ENCODE measurements at places on chromosomes 11 and 22.
A peak's percentile ranks its signal among the peaks of the same experiment; 100 is the strongest.

DNA sequence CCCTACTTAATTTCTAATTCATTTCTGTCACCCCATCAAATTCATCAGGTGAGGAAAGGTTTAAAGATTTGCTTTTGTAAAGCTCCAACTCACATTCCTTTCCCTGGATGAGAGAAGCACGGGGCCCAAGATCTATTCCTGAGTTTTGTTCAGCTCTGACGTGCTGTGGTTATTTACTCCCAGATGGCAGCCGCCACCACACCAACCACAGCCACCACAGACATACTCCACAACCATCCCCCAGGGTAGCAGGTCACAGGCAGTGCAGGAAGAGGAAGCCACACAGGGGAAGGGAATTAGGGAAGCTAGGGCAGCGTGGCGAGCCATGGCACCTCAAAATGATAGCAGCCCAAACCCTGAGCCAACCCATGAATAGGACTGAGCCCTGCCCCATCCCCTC lies 63.5 kb upstream of the CSNK2A3 start:
- DNase-seq, result peak; percentile 89

DNA sequence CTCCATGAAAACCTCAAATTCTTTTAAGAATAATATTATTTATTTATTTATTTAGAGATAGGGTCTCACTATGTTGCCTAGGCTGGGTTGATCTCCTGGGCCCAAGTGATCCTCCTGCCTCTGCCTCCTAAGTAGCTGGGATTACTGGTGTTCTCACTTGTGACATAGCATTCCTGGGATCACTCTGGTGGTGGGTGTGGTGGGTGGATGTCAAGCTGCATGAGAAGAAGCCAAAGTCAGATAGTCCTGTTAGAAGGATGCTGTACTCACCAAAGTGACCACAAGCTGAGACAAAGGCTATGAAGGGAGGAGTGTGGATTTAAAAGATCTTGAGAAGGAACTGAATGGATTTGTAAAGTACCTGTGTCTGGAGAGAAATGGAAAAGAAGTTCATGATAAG lies 87.9 kb upstream of the SPON1 start:
- DNase-seq, result no peak

GRCh38 chr22:50528682-50529415 lies 963 bp downstream of the TYMP start:
- DNase-seq, result peak; percentile 9

- no peak for DNase-seq
Measured at GRCh38 chr11:134783234-134783633, 371.2 kb upstream of the B3GAT1 start.

- DNase-seq, result no peak
Measured at GRCh38 chr22:40473703-40474102, 103.3 kb downstream of the SGSM3 start.

GRCh38 chr11:120357620-120358019 lies 21.4 kb downstream of the ARHGEF12 start:
- no peak for DNase-seq

DNA sequence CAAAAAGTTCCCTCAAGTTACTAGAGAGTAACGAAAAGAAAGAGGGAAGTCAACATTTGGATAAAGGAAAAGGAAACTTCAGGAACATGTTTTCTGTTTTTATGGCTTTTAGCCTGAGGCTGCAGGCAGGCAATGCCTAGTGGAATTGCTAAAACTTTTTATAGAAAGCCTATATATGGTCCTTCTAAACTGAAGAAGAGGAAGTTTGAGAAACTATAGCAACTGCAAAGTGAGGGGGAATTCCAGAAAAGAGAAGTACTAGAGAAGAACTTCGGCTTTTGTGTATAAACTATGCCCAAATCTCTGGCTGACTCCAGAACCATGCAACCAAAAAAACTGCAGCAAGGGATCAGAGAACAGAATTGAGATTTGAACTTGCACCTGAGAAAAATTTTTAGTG lies 74.3 kb upstream of the ARHGAP42 start:
- DNase-seq, result no peak

DNA sequence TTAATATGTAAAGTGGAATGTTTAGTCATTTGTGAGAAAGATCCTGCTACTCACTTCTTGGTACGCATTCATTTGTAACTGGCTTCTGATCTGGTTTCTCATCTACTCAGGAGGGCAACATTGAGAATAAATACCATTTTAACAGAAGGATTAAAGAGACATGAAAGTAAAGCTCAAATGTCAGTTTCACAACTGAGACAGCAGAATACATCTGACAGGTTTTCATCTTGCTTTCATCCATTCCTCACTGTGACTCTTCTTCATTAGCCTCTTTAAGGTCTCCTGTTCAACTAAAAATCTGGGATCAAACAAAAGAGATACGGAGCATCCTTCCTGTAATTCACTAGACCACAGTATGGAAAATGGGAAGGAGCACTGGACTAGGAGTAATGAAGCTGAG lies 31.4 kb upstream of the CCDC89 start:
- DNase-seq, result no peak

- DNase-seq, result no peak
Measured at GRCh38 chr11:134686460-134687061, 274.5 kb upstream of the B3GAT1 start.

- DNase-seq, result no peak
Measured at GRCh38 chr11:33719587-33719986, 16.6 kb downstream of the CD59 start.

DNA sequence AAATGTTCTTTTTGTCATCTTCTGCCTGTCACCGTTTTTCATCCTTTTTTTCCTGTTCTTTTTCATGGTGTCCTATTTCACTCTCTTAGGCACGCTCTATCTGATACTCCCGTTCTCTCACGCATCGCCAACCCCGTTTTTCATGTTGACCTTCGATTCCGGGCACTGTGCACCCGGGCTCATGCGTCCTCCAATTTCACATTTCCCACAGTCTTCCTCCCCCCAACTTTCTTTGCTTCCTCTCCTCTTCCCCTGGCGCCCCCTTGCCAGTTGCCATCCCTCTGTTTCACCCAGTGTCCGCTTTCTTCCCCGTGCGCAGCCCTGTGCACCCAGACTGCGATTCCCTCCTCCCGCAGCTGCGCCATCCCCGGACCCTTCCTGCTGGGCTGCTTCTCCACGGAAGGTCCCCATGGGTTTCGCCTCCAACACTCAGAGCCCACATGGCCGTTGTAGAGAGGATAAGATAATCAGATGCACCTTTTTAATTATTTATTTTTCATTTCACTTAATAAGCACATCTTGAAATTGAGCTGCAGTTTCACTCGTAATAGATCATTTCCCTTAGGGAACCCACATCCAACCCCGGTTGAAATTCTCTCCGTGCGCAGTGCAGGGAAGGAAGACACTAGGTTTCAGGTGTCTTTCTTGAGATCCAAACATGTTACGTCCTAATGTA lies 791.1 kb downstream of the NTM start:
- DNase-seq, result no peak

- DNase-seq, result no peak
Measured at GRCh38 chr11:68424101-68424632, 36.4 kb upstream of the PPP6R3 start.

GRCh38 chr11:37671321-37671720 lies 1073.3 kb upstream of the RAG2 start:
- DNase-seq, result no peak

GRCh38 chr11:112734207-112734606 lies 227.0 kb upstream of the NCAM1 start:
- peak; percentile 38 for DNase-seq

Measured in mesenchymal stem cell (in vitro differentiated cells and primary cell).